ENCODE measurements at places on chromosomes 6 and 20. TPM values are rescaled to one million over a fixed set of nuclear protein-coding genes. Genes with fewer than 3 reads are reported as not detected.

Gene GPR6
- total RNA-seq, result not detected

Gene POPDC3
- 3.4 TPM for total RNA-seq

GRCh38 chr6:22019857-22020256 lies 277.0 kb downstream of the PRL start:
- peaks cover 5% of the 10 kb centered on the region for H3K36me3 ChIP-seq
- H3K27ac ChIP-seq, result no peak overlapping the region
- H3K4me3 ChIP-seq, result no peak overlapping the region
- H3K4me1 ChIP-seq, result peaks cover 5% of the 10 kb centered on the region
- H3K27me3 ChIP-seq, result no peaks in the 10 kb centered on the region

DNA sequence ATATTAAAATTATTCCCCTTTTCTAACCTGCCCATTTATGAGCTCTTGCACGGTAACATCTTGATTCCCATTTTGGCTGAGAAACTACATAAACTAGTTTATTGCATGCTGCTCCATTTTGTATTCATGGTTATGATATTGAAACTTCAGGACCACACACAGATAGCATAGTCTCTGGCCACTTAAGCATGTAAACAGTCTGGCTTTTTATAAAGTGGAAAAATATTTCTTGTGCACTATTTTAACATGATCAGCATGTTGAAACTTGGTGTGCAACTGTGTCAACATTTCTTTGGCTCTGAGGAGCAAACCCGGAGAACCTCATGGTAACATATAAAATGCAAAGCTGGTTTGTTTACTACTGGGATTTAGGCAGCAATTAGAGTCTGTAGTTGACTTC lies 70.7 kb downstream of the SLX4IP start:
- H3K36me3 ChIP-seq, result no peaks in the 10 kb centered on the region
- H3K4me3 ChIP-seq, result no peak overlapping the region
- H3K27me3 ChIP-seq, result no peaks in the 10 kb centered on the region
- H3K4me1 ChIP-seq, result peaks cover 55% of the 10 kb centered on the region

- peaks cover 2% of the 10 kb centered on the region for H3K36me3 ChIP-seq
- H3K27me3 ChIP-seq, result peaks cover 91% of the 10 kb centered on the region
- peak within 1 kb of the TSS; percentile 51 for H3K4me3 ChIP-seq
- no peak for DNase-seq
Observed at GRCh38 chr6:133888929-133889556, at the start of gene TCF21. Gene TCF21 (plus strand): TSS chr6:133889113. CDS start chr6:133889398, 285 bp downstream.

DNA sequence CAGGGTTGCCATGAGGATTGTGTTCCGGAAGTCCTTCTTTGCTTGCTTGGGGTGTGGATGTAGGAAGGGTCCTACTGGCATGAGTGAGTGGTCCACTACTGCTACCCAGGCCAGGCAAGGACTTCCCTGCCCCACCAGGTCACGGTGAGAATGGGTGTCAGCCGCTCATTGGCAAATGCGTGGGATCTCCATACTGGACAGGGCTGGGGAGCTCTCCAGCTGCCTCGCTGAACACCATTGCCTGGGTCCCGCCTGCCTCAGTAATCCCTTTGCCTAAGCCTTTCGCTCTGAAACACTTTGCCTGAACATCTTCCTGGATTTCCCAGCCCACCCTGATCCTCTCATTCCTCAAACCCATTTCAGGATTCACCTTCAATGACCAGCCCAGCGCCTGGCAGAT lies 59.5 kb downstream of the CTCFL start:
- no peaks in the 10 kb centered on the region for H3K36me3 ChIP-seq
- peak; percentile 48 for DNase-seq
- H3K27ac ChIP-seq, result no peak overlapping the region
- H3K4me1 ChIP-seq, result no peaks in the 10 kb centered on the region
- H3K4me3 ChIP-seq, result no peak overlapping the region

All from chondrocyte (in vitro differentiated cells).